ENCODE measurements at places on chromosomes 4 and X.

GRCh38 chrX:65034292-65034667, 58.0 kb upstream of the ZC4H2 start:
- no peak for DNase-seq

DNA sequence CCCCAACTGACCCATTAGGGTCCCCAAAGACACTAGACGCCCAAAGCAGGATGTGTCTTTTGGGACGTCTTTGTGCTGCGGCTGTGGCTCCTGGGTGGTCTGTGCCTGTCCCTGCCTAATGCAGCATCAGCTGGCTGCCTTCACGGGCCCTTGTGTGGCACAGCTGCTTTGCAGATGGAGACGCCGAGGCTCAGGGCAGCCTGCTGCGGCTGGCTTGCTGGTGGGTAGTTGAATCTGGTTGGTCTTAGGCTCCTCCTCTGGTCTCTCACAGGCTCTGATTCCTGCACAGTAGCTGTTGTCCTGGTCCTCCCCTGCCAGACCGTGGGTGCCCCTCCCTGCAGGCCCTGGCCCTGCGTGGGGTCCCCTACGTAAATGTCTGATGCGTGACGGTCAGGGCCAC, 8.1 kb downstream of the CPZ start:
- DNase-seq: no peak

DNA sequence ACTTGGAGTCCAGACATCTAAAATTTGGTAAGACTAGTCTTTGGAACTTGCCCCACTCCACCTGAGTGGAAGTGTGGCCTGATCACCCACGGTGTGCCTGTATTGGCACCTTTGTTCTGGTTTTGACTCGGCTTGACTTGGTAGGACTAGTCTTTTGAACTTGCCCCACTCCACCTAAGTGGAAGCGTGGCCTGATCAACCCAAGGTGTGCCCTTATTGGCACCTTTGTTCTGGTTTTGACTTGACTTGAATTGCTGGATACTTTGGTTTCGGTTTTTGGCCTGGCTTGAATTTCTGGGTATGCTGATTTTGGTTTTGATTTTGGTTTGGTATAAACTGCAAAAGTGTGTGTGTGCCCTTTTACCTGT, 44.7 kb upstream of the UGT2B7 start:
- no peak for DNase-seq

DNA sequence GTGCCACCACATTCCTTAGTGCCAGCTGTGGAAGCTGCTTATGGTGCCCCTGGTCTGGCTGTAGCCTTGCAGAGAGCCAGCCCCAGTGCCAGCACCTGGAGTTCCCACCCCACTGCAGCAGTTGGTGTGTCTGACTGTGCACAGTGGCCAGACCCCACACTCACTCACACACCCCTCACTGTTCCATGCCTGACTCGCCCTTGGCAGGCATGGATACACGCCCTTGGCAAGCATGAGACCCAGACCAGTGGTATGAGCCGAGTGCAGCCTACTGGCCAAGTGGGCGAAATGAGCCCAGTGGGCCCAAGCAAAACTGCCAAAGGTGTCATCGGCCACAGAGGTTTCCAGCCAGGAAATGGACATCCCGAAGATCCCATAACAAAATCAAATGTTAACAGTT, 27.4 kb downstream of the NAA11 start:
- DNase-seq: no peak

DNA sequence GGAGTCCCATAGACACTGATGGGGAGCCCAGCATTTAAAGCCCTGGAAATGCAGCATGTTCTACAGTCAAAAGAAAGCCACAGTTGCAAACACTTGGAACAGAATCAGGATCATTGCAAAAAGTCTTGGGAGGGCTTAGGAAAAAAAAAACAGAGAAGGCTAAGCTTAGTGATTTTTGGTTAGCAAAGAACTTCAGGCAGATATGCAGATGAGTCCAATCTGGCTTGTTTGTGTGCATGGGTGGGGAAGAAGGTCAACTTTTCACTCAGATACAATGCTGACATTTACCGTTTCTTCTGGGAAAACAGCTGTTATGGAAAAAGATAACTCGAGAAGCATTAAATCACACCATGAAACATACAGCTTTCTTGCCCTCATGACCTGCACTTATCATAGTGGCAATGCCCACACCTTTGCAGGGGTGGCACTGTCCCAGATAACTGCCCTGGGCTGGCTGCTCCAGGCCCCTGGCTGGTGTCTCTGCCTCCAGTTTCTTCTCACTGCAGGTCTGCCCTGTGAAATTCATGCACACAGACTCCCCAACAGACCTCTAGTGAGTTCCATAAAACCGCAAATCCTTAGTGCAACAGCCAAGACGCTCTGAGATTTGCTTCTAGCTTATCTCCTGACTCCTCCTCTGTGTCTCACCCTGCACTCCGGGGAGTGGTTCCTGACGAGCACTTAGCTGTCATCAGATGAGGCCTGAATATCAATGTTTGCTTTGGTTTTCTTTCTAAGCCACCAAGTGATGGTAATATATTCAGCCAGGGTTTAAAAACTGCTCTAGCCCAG, 99.2 kb downstream of the DRD5 start:
- DNase-seq: no peak

DNA sequence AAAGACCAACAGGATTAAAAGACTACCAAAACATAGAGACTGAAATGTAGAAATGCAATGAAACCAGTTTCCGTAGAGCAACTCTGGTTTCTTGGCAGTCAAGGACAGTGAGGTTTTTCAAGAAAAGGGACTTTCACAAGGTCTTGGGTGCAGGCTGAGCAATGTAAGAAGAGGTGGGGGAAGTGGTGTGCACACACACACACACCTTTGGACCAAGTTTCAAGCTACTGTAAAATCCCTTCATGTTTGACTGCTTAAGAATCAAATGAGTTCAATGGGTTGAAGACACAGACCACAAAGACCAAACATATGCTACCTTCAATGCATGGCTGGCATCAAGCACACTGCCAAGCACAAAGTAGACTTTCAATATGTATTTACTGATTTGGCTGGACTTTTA, 17.8 kb upstream of the MCF2 start:
- no peak for DNase-seq

GRCh38 chr4:80306260-80306659, 29.3 kb upstream of the CFAP299 start:
- DNase-seq: no peak

DNA sequence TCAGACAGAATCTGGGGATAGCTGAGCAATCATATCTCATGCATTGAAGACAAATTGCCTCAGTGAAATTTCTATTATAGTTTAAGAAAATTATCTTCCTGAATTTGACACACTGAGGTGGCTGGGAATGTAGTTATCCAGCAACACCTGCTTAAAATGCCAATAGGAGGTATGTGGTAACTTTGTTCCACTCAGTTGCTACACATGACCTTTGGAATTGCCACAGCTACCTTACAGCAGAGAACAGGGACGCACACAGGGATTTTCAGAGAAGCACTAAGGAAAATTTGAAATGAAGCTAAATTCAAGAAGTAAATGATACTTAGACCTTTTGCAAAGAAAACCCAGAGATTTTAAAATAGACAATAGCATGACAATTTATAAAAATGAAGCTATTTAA, 264.6 kb downstream of the IL1RAPL1 start:
- DNase-seq: no peak

DNA sequence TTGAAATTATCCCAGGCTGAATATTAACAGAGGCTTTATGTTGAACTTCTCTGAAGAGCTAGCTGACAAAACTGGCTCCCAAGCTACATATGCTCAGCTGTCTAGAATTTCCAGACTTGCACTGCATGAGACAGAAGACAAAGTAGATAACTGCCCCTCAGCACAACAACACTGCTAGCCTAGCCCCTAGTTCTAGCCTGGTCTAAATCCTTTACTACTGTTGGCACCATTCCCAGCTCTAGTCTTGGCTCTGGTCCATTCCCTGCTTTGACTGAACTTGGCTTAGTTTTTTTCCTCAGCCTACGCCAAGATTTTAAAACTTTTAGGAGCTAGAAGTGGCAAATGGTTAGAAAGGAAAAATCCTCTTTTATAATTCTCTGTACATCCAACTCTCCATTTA, 7.6 kb upstream of the OPHN1 start:
- DNase-seq: no peak

DNA sequence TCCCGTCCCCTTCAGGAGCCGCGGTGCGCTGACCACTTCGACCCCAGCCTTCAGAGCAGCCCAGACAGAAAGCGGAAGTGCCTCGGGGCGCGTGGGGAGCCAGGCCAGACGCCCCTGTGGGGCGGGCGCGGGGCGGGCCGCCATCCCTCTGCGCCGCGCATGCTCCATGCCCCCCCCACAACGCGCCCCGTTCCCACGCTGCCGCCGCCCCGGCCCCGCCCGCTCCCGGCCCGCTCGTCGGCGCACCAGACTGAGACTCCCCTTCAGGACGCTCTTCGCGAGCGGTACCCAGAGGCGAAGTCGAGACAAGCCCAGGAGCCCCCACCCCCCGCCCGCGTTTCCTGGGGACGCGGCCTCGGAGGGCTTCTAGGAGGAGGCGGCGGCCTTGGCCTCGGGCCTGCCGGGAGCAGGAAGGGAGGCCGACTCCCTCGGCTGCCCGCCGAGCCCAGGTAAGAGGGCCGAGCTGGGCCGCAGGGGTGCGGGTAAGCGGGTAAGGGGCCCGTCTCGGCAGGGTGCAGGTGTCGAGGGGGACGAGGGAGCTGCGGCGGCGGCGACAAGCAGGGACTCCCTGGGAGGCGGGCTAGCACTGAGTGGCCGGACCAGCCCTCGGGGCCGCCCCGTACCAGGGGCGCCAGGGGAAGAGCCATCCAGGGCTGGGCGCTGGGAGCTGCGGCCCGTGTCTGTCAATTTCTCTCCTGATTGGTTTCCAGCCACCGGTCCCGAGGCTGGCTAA, at the start of gene ZFP92:
TSS of gene ZFP92 (plus strand) at position 218 of the 733 bp plus-strand sequence. CDS start 6,851 bp downstream, outside the sequence.
- DNase-seq: peak; percentile 39

DNA sequence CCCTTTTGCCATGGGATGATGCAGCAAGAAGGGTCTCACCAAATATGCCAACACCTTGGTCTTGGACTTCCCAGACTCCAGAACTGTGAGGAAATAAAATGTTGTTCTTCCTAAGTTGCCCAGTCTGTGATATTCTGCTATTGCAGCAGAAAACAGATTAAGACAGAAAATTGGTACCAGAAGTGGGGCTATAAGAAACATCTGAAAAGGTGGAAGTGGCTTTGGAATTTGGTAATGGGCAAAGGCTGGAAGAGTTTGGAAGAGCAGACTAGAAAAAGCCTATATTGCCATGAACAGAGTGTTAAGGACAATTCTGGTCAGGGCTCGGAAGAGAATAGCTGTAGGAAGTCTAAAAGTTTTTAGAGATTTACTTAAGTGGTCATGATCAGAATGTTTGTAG, 27.4 kb downstream of the CASP6 start:
- DNase-seq: no peak

DNA sequence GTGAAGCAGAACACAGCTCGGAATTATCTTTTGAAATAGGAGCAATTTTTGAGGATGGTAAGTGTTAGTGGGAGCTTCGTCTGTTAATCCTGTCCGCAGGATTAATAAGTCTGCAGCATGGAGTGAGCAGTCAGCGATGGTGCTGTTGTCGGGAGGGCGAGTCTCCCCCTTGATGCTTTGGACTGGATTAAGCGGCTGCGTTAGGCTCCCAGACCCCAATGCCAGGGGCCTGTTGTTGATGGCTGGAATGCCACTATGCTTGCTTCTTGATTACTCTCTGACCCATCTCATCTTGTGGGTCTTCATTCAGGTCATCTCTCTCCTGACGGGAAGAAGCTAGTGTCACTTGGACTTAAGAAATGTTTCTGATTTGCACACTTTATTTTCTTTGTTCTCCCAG, 332.6 kb downstream of the ARHGAP10 start:
- DNase-seq: no peak

DNA sequence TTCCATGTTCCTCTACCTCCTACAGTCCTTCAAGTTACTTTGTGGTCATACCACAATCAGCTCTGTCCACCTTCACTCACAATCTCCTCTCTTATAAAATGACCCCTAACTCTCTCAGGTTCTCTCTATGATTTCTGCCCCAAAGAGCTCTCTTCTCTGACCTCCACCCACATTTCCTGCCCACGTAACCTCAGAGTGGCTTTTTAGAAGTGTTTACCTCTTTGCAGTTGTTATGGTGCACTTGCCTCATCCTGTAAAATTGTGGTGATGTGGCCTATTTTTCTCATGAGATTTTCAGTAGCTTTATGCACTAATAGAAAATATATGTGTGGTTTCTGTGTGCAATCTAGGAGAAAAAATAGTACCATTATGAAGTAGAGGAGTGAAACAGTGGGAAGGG, 215.8 kb downstream of the PACRGL start:
- peak; percentile 11 for DNase-seq

GRCh38 chrX:154730253-154730891, 20.5 kb downstream of the GAB3 start:
- DNase-seq: no peak

DNA sequence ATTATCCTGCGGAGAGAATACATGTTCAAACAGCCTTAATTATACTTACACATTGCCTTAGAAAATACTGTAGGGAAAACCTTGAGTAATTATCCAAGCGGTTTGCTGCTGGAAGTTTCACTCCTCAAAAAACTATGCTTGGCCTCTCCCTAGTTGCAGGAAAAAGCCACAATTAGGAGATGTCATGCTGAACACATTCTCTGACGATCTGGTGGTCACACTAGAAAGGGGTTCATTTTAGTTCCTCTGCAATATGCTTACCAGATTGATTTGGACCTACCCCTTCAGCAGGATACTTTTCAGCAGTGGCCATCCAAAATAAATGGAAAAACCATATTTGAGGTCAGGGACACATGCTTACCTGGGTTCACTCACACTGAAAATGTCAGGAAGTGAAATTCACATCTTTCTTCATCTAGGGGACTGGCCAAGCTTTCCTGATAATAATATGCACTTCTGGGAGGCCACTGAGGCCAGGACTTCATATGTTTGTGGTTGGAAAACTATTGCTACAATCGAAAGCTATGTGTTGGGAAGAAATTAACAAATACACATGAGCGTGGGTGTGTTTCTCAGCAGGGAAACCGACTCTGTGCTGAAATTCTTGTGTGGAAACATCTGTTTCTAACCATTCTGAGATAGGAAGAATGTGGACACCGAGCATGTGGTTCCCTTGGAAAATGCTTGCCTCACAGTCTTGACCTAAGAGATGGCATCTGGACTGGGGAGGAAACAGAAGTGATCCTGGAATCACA, 68.8 kb downstream of the ATXN3L start:
- no peak for DNase-seq

DNA sequence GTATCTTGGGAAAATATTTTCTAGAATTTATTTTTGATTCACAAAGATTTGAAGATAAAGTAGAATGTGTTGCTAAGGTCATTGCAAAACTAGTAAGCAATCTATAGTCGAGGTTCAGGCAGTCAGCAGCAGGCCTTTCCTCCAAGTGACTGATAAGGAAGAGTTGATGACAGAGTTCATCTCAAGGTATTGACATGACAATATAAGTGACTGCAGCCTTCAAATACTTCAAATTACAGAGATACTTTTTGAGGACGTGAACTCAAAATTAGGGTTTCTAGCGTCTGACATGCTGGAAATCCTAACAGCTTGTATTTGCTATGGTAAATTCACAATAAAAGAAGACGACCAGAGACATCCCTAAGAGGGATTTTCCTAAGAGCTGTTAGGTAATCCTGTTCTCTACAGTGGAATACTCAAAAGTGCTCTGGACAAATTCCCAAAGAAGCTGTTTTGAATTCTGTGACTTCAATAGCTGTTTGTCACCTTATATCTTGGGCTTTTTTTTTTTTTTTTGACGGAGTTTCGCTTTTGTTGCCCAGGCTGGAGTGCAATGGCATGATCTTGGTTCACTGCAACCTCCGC, 7.4 kb downstream of the ARHGAP10 start:
- DNase-seq: no peak
